ENCODE measurements at places on chromosomes 2 and 18.
A peak's percentile ranks its signal among the peaks of the same experiment; 100 is the strongest.

GRCh38 chr2:218138047-218138446 lies 12.2 kb downstream of the CXCR2 start:
- no peak for DNase-seq

DNA sequence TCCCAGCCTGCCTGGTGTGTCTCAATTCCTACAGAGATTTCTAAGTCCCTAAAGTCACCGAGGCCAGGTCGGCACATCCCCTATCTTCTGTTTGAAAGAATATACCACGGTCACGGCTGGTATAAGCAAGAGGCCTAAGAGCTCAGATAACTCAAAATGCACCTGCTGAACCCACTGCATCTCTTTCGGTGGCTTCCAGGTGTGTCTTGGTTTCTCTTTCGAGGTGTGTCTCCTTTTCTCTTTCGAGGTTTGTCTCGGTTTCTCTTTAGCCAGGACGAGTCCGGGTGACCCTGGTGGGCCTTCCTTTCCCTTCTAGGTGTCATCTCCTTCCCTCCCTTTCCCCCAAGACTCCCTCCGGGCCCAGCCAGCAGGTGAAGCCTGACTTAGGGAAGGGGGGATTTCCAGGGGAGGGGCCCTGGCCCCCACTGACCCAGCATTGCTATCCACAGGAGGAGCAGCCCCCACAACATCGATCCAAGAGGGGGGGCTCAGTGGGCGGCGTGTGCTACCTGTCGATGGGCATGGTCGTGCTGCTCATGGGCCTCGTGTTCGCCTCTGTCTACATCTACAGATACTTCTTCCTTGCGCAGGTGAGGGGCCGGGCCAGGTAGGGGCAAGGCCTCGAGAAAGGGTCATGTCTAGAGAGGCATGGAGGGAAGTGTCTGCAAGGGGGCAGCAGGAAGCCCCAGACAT lies 8.4 kb downstream of the ITM2C start:
- DNase-seq: no peak

DNA sequence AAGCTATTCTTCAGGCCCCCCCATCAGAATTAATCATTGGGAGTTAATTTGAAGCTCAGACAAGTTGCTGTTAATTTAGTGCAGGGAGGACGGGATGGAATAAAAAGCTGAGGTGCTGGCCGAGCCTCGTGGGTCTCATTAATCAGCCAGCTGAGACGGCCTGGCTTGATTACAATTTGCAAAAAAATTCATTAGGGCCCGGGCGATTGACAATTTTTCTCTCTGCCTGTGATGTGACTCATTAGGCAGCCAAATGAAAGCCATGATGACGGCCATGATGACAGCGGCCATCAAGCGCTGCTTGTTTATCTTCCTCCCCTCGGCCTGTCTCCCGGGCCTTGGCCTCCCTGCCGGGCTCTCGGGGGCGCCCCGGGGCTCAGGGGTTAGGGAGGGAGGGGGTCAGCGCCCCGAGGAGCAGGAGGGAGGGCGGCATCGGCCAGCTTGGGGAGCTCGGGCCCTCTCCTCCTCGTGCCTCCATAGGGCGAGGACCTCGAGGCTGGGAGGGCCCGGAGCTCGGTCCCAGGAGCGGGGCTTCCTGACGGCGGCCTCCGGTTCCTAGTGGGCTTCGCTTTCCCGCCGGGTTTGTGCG lies 5.2 kb downstream of the GBX2 start:
- no peak for DNase-seq

- DNase-seq: no peak
These were observed 146.4 kb downstream of the MYT1L start for GRCh38 chr2:2184549-2185249.

DNA sequence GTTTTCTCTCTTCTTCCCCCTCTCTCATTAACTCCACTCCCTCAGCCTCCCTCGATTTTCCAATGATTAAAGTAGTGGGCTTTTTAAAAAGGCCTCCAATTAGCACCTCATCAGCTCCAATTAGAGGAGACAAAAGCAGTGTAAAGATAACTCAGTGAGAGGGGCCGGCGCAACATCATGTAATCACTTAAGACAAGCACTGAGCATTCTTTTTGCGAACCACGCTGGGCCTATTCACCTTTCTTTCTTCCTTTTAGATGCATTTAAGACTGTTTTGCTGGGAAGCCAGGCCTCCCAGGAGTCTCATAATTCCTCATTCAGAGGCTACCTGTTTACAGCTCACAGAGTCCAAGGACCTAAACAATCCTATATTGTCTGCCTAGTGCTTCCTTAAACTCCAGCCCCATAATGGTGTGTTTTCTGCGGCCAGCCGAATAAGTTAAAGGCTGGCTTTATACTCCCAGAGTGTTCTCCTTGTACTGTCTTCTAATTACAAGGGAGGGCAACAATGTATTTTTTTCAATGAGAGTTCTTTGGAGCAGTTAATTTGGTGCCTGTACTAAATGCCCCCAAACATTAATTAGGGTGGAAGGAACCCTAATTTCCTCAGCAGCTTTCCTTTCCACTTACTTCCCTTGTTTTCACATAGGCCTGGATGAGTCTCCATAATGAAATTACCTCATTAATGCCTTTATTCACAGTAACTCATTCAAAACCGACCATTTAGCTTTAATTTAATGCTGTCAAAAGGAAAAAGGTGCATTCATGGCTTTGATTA lies 28.0 kb upstream of the LMAN1 start:
- no peak for DNase-seq

DNA sequence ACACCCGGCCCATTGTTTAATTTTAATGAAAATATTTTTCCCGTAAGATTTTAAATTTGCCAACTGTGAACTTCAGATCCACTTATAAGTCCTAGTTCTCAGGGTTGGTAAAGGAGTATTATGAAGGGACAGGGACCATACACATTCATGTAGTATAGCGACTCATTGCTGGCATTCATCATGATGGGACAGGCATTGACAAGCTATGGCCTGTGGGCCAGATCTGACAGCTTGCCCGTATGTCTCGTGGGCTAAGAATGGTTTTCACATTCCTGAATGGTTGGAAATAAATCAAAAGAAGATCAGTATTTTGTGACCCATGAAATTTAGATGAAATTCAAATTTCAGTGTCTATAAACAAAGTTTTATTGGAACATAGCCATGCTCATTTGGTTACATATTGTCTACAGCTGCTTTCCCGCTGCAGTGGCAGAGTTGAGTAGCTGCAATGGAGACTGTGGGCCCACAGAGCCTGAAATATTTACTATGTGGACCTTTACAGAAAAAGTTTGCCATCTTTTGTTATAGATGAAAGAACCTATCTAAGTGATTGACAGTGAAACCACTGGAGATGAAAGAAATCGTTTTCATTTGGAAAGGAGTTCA lies 4.1 kb downstream of the RAPGEF4 start:
- DNase-seq: no peak

- peak; percentile 98 for DNase-seq
These were observed 14.3 kb downstream of the MALL start for GRCh38 chr2:110101280-110101844.

- DNase-seq: no peak
These were observed 94.6 kb downstream of the PMAIP1 start for GRCh38 chr18:59994357-59994756.

GRCh38 chr2:222792001-222792611 lies 68.7 kb upstream of the ACSL3 start:
- no peak for DNase-seq

- DNase-seq: peak; percentile 99
These were observed 995 bp upstream of the RTN4 start for GRCh38 chr2:55051026-55051866.

DNA sequence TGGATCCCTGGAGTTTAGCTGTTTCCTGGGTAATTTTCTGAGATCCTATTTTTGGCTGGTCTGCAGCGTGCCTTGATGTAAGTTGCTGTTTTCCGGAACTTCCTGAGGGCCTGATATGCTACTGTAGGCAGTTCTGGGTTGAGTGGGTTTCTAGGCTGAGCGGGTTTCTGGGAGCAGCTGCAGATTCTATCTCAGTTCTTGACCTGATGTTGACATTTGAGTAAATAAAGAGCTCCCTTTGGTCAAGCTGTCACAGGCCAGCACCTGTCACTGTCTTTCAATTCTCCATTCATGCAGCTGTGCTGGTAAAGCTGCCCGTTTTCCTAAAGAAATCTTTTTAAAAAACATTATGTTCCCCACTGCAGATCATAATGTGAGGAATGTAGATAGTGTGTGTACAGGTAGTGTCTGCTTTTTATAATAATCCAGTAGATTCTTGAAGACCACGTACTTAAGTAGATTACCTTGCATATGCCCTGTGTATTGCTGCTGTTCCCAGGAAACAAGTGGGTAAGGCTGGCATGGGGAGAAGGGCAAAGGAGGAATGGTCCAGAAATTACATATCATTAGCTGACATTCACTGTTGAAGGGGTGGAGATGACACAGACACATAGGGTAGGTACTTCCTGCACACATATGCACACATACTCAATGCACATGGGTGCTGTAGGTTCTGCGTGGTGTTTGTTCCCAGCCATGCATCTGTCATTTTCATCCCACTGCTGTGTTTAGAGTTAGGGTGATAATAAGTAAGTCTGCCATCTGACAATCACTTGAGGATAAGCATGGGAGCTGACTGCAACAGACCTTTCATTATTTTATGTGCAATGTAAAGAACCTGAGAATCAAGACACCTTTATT lies 25.9 kb downstream of the CD28 start:
- no peak for DNase-seq

GRCh38 chr2:96873651-96874096 lies 3.8 kb upstream of the SEMA4C start:
- DNase-seq: no peak

- no peak for DNase-seq
These were observed 208.1 kb downstream of the MEMO1 start for GRCh38 chr2:31802711-31803110.

- DNase-seq: no peak
These were observed 90.4 kb downstream of the DOCK10 start for GRCh38 chr2:224951723-224952481.

DNA sequence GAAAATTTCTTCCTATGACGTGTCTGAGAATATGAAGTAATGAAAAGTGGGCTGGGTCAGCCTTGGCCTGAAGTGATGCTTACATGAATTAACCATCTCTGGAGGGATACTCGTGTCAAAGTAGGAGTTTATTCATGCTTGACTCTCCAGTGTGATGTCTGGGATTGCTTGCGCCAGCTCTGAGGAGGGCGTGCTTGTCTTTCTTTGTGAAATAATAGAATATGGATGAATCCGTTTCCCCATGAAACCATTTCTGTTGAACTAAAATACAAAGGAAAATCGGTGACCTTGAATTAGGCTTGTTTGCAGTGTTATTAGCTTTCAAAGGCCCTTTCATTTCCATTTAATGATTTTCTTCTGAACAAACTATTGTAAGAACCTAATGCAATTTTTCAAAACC lies 77.9 kb downstream of the EML6 start:
- DNase-seq: no peak

- DNase-seq: no peak
These were observed 1085.4 kb upstream of the NRXN1 start for GRCh38 chr2:52117299-52117698.

DNA sequence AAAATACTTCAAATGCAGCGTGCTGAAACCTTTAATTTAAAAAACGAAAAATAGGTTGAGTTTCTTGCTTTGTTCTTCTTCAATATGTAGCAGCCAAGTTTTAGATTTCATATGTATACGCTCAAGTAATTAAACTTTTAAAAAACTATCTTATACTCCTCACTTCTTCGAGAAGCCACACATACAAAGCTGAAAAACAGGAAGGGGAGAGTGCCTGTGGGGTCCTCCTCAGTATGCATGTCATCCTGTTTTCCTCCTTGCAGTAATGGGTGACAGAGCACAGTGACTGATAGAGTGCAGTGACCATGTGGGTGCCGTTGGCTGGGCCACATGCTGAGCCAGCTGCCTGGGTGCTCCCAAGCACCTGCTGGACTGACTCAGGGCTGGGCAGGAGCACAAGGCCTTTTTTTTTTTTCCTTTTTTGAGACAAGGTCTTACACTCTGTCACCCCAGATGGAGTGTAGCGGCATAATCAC lies 33.3 kb downstream of the UXS1 start:
- no peak for DNase-seq

GRCh38 chr2:174605687-174606086 lies 8.1 kb upstream of the WIPF1 start:
- DNase-seq: no peak

DNA sequence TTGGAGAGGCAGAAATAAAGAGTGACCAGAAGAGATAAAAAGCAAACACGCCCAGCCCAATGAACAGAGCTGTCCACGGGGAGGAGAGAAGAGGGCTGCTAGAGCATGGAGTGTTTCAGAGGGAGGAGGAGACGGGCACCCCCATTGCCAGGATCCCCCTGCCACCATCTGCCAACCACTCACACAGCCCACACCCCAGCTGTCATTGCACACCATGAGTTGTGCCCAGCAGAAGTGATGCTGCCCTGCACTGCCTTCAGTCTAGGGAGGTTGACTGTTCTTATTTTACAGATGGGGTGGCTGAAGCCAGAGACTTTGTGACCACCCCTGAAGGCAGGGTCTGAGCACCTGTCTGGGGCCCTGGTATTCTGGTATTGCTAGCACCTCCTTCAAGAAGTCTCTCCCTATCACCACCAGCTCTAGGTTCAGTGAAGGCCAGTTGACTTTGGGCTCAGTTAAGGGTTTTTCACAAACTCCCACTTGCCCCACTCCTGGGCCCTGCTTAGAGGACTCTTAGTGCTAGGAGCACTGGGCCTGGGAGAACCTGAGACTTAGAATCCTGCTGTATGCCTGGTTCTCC lies 2.4 kb downstream of the FABP1 start:
- DNase-seq: no peak

GRCh38 chr2:207512356-207512755 lies 17.4 kb upstream of the CREB1 start:
- no peak for DNase-seq

DNA sequence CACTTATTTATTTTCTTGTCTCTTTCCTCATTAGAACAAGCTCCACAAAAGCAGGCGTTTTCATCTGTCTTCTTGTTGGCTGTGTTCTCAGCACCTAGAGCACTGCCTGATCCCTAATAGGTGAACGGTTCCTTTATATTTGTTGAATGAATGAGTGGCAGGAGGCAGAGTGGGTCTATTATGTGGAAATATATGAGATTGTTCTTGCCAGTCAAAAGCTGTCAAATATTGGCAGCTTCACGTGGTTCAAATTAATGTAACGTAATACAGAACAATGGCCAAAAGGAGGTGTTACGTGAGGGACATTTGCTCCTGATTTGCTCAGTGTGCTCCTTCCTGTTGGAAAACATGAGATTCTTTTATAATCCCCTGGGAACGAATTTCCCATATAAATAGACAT lies 8.5 kb upstream of the ARHGAP25 start:
- DNase-seq: no peak

DNA sequence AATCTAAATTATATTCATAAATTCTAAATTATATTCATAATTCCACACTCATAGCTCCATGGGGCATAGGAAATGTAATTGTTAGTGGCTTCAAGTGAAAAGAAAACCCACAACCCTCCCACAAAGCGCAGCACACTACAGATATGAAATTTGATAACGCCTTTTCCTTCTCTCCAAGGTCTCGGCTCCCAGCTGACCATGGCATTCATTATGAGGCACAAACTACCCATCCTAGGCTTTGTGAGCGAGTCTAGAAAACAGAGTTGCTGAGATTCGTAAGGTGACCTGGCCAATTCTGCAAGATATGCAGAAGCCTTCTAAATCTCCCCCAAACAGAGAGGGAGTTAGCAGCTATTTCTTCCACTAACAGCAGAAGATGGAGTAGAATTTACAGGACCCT lies 5.4 kb downstream of the NPPC start:
- DNase-seq: no peak
